MM.1S (cell line): ENCODE measurements at places on chromosomes 2 and 18.

DNA sequence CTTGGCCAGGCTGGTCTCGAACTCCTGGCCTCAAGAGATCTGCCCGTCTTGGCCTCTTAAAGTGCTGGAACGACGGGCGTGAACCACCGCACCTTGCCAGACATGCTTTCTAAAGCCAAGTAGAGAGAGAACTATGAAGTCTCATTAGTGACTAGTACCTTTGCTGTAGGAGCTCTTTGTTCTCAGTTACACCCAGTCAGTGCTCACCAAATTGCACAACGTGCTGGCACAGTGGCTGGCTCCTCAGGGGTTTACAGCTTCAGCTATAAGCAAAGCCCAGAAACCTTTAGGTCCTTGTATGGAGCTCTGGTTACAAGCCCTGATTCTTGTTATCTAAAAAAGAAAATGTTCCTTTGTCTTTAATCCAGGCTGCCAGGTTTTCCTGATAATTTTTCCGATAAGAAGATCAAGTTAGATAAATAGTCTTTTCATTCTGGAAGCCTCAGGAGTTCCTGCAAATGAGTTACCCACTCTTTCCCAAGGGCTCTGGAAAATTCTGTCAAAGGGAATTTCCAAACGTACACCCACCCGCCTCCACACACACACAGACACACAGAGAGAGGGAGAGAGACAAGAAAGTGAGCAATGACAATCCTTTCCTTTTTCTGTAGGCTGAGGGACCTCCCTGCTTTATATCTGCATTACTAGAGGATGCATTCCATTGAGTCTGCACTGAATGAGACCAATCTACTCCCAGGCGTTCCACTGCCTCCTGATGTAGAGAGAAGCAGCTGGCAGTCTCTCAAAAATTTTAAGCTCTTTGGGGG, 100.2 kb upstream of the CSRNP3 start:
- no peak for DNase-seq

- no peak for DNase-seq
These were observed 6.7 kb downstream of the NPPC start for GRCh38 chr2:231919341-231920035.

DNA sequence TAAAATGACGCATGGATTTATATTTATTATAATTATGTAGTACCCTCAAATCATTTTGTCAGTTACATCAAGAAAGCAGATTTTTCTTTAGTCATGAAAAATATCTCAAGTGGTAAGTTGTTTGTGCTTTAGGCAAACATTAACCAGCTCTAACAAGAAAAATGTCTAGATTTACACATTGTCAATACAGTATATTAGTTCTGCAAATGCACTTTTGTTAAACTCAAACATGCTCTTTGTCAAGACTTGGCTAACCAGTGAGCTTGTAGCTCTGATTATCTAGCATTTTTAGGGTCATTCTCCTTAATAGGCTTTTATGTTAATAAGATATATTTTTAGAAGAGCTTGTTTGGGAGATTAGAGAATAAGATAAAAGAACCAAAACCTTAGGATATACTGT, 32.7 kb downstream of the SCRN3 start:
- DNase-seq: no peak

GRCh38 chr2:16188261-16188890, 248.0 kb downstream of the MYCN start:
- no peak for DNase-seq

- DNase-seq: no peak
These were observed 6.2 kb upstream of the PER2 start for GRCh38 chr2:238294393-238295143.

DNA sequence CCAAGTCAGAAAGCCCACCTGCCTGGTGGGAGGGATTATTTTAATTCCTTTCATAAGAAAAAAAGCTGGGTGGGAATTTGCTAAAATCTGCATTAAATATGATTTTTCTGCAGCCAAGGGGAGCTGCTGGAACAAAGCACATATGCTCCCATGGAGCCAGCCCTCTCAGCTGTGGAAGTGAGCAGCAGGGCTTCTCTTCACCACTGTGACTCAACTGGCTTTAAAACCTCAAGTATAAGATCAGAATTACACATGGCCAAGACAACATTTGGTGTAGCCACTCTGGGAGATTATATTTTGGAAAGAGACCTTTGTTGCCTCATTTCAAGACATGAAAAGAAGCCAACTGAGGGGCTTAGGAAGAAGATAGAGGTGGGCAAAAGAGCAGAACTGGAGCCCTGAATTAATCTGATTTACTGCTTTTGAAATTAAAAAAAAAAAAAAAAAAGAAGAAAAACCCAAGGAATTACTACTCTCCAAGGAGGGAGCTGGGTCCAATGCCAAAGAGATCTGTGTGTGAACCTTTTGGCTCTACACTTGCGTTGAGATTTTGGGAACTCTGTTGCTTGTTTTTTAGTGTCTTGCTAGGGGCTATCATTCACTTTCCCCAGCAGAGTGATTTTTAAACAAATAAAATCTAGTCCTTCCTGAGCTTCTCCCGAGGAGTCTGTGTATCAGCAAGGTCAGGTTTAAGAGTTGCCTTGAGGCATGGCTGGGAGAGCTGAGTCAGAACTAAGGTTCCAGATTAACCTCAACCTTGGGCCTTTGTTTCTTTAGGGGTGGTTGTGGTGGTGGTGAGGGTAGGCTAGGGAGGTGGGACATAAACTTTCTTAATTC, 6.0 kb downstream of the LHCGR start:
- no peak for DNase-seq
